ENCODE measurements at places on chromosomes 12 and 14. TPM values are rescaled to one million over a fixed set of nuclear protein-coding genes. Genes with fewer than 3 reads are reported as not detected.

The GLIPR1L1 gene
- polyA plus RNA-seq: 0.70 TPM

The REM2 gene
- 1.6 TPM for polyA plus RNA-seq

The RBP5 gene
- 55.4 TPM for polyA plus RNA-seq

The ERP27 gene
- 25.6 TPM for polyA plus RNA-seq

The KRT3 gene
- polyA plus RNA-seq: not detected

The CD4 gene
- 31.0 TPM for polyA plus RNA-seq

The RNASE4 gene
- 3.0 TPM for polyA plus RNA-seq

The PROX2 gene
- polyA plus RNA-seq: 3.0 TPM

The TCL1B gene
- not detected for polyA plus RNA-seq

The NRIP2 gene
- polyA plus RNA-seq: 36.7 TPM

The PRIMA1 gene
- polyA plus RNA-seq: 2.2 TPM

The KLRG1 gene
- 3.7 TPM for polyA plus RNA-seq

The KRT73 gene
- not detected for polyA plus RNA-seq

The ADGRD1 gene
- polyA plus RNA-seq: 74.1 TPM

The KRR1 gene
- 83.7 TPM for polyA plus RNA-seq

The EAPP gene
- polyA plus RNA-seq: 50.9 TPM

The MGP gene
- polyA plus RNA-seq: 28.8 TPM

The BHLHE41 gene
- 2.0 TPM for polyA plus RNA-seq

The SOX5 gene
- polyA plus RNA-seq: 7.3 TPM

The SERPINA12 gene
- 0.33 TPM for polyA plus RNA-seq
